ENCODE measurements at places on chromosomes 1 and 21. TPM values are rescaled to one million over a fixed set of nuclear protein-coding genes. Genes with fewer than 3 reads are reported as not detected.

HJV gene
- not detected for polyA plus RNA-seq

HSD11B1 gene
- not detected for polyA plus RNA-seq

RNU1-3 gene
- polyA plus RNA-seq: not detected

CA6 gene
- not detected for polyA plus RNA-seq

OR2G6 gene
- not detected for polyA plus RNA-seq

STIL gene
- 1.3 TPM for polyA plus RNA-seq

OVAAL gene
- not detected for polyA plus RNA-seq

- H3K4me1 ChIP-seq: peaks cover 19% of the 10 kb centered on the region
- no peak overlapping the region for H3K27ac ChIP-seq
- no peak overlapping the region for H3K4me3 ChIP-seq
- DNase-seq: peak; percentile 66
- H3K36me3 ChIP-seq: no peaks in the 10 kb centered on the region
Measured at GRCh38 chr1:94734963-94735901, 84.9 kb upstream of the SLC44A3 start.

GRCh38 chr1:90837420-90837819, 120.3 kb upstream of the BARHL2 start:
- no peaks in the 10 kb centered on the region for H3K36me3 ChIP-seq
- no peak overlapping the region for H3K4me3 ChIP-seq
- no peak overlapping the region for H3K27ac ChIP-seq
- H3K27me3 ChIP-seq: peaks cover 53% of the 10 kb centered on the region

DNA sequence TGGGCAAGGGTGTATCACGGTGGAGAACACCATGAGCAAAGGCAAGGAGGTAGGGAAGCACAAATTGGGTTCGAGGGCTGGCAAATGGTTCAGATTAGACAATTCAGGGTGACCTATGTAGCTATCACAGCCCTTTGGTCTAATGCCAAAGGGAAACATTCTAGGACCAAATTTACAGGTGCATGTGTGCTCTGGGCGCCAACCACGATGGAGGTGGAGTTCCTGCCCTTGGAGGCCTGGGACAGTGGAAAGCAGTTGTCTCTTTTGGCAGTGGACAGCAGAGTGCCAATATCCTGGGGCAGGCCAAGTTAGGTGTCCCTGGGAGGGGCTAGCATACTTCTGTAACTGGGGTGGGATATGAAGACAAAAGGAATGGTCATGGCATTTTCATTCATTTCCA, 40.1 kb downstream of the IGFN1 start:
- H3K36me3 ChIP-seq: no peaks in the 10 kb centered on the region
- H3K4me1 ChIP-seq: no peaks in the 10 kb centered on the region
- no peak overlapping the region for H3K4me3 ChIP-seq
- H3K27me3 ChIP-seq: no peaks in the 10 kb centered on the region
- DNase-seq: no peak
- no peak overlapping the region for H3K27ac ChIP-seq

DNA sequence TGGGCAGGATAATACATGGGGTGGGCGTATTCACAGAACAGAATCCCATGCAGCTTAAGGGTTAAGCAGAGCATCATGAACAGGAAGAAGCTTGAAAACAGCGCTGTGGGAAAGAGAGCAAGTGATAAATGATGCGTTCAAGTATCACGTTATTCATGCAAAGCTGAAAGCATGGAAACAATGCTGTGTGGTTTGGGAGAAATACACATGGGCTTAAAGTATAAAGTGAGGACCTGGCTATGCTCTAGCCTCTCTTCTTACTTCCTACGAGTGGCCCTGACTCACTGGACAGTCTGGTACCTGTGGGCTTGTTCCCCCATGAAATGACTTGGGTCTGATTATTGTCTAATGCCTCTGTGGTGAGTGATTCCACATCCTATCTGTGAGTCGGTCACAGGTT, 25.7 kb downstream of the TMPRSS2 start:
- H3K36me3 ChIP-seq: peaks cover 79% of the 10 kb centered on the region
- H3K4me1 ChIP-seq: peaks cover 12% of the 10 kb centered on the region
- H3K27ac ChIP-seq: no peak overlapping the region
- DNase-seq: no peak
- H3K4me3 ChIP-seq: no peak overlapping the region

GRCh38 chr1:244216836-244217235, 165.8 kb downstream of the ZBTB18 start:
- H3K27me3 ChIP-seq: no peaks in the 10 kb centered on the region
- H3K27ac ChIP-seq: no peak overlapping the region
- H3K4me3 ChIP-seq: no peak overlapping the region

GRCh38 chr1:244365809-244366208, 85.9 kb downstream of the ADSS2 start:
- H3K36me3 ChIP-seq: no peaks in the 10 kb centered on the region
- no peaks in the 10 kb centered on the region for H3K27me3 ChIP-seq
- no peaks in the 10 kb centered on the region for H3K4me1 ChIP-seq
- H3K27ac ChIP-seq: no peak overlapping the region
- DNase-seq: no peak
- H3K4me3 ChIP-seq: no peak overlapping the region

DNA sequence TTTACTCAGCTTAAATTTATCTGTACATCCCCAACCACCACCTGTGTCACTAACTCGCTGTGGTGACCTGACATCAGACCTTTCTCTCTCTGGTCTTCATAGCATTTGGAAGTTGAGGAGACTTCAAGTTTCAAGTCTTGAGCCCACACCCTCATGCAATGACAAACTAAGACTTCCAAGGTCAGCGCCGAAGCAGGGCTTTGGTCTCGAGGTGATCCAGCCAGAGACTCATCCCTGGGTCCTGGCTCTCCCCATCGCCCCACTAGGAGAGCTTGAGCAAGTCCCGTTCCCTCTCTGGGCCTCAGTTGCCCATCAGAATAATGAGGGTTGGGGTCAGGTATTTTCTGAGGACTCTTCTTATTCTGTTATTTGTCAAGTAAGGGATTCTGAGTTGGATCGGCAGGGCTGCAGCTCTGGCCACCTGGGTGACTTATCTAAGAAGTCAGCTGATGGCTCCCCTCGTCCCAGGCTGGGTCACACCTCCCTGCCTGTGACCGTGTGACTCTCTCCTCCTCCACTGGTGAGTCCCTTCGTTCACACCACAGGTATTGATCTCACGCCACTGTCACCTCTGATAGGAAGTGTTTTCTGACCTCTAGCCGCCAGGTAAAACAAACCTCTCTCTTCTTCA, 143.7 kb upstream of the RUNX3 start:
- no peak overlapping the region for H3K27ac ChIP-seq
- H3K36me3 ChIP-seq: no peaks in the 10 kb centered on the region
- no peak overlapping the region for H3K4me3 ChIP-seq

- H3K36me3 ChIP-seq: no peaks in the 10 kb centered on the region
- H3K27me3 ChIP-seq: no peaks in the 10 kb centered on the region
- H3K4me1 ChIP-seq: no peaks in the 10 kb centered on the region
- no peak overlapping the region for H3K27ac ChIP-seq
Measured at GRCh38 chr1:241579434-241579833, 47.3 kb downstream of the KMO start.

- no peak for DNase-seq
- no peak overlapping the region for H3K4me3 ChIP-seq
- H3K27me3 ChIP-seq: no peaks in the 10 kb centered on the region
- no peaks in the 10 kb centered on the region for H3K36me3 ChIP-seq
- H3K27ac ChIP-seq: no peak overlapping the region
- no peaks in the 10 kb centered on the region for H3K4me1 ChIP-seq
Measured at GRCh38 chr21:31634993-31635392, 24.5 kb upstream of the SOD1 start.

DNA sequence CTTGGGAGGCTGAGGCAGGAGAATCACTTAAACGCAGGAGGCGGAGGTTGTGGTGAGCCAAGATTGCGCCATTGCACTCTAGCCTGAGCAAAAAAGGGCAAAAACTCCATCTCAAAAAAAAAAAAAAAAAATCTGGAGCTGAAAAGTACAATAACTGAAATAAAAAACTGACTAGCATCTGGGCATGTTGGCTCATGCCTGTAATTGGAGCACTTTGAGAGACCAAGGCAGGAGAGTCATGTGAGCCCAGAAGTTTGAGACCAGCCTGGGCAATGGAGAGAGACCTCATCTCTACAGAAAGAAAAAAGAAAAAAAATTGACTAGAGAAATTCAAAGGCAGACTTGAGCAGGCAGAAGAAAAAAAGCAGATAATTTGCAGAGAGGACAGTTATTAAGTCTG, 18.1 kb downstream of the CLDN19 start:
- no peaks in the 10 kb centered on the region for H3K36me3 ChIP-seq
- no peak for DNase-seq
- no peaks in the 10 kb centered on the region for H3K4me1 ChIP-seq
- H3K27ac ChIP-seq: no peak overlapping the region

- no peaks in the 10 kb centered on the region for H3K4me1 ChIP-seq
- no peak for DNase-seq
- H3K36me3 ChIP-seq: no peaks in the 10 kb centered on the region
Measured at GRCh38 chr1:10444795-10445397, 4.9 kb upstream of the CORT start.

- no peaks in the 10 kb centered on the region for H3K4me1 ChIP-seq
- no peak for DNase-seq
- peaks cover 3% of the 10 kb centered on the region for H3K36me3 ChIP-seq
- no peak overlapping the region for H3K27ac ChIP-seq
Measured at GRCh38 chr1:62245201-62245600, 50.6 kb downstream of the L1TD1 start.

GRCh38 chr1:16076031-16076864, 2.8 kb upstream of the FAM131C start:
- H3K27me3 ChIP-seq: no peaks in the 10 kb centered on the region
- peak overlapping the region; percentile 23 for H3K27ac ChIP-seq
- no peak overlapping the region for H3K4me3 ChIP-seq
- H3K36me3 ChIP-seq: no peaks in the 10 kb centered on the region

GRCh38 chr1:92485381-92486250, 1.1 kb downstream of the GFI1 start:
- peaks cover 86% of the 10 kb centered on the region for H3K27me3 ChIP-seq
- H3K27ac ChIP-seq: peak overlapping the region; percentile 87
- H3K4me1 ChIP-seq: peaks cover 50% of the 10 kb centered on the region
- DNase-seq: peak; percentile 51

DNA sequence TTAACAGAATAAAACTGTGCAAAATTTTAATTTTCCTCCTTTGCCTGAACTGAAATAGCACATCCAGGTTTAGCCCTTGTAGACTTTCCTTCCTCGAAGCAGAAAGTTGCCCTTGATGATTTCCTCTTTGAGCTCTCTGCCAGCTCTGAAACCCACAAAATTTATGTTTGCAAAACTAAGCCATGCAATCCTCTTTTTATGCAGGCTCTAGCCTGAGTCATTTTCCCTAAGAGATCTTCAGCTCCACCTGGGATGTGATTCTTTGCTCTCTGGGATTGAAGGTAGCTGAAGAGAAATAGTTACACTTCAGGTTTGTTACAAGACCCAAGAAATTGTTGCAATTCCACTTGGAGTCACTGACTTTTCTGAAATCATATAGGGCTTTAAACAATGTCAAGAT, 1.4 kb upstream of the F3 start:
- no peak overlapping the region for H3K27ac ChIP-seq
- DNase-seq: no peak
- no peaks in the 10 kb centered on the region for H3K27me3 ChIP-seq
- H3K36me3 ChIP-seq: no peaks in the 10 kb centered on the region
- H3K4me3 ChIP-seq: no peak overlapping the region

DNA sequence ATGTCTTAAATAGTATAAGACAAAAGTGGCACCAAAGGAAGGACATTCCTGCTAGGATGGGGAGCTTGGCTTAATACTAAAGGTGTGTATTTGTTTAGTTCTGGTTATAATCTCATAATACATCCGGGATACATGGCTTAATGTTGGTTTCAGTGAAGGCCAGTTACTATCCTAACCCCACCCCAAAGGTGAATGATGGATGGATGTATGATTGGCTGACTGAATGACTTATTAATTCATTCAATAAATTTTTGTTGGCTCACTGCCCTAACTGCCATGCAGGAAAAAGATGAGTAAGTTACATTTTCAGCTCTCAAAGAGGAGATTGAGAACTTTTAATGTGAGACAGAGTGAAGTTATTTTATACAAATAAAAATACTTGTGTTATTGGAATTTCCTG, 52.2 kb downstream of the PHACTR4 start:
- H3K36me3 ChIP-seq: peaks cover 32% of the 10 kb centered on the region
- H3K4me1 ChIP-seq: no peaks in the 10 kb centered on the region
- no peak overlapping the region for H3K27ac ChIP-seq

DNA sequence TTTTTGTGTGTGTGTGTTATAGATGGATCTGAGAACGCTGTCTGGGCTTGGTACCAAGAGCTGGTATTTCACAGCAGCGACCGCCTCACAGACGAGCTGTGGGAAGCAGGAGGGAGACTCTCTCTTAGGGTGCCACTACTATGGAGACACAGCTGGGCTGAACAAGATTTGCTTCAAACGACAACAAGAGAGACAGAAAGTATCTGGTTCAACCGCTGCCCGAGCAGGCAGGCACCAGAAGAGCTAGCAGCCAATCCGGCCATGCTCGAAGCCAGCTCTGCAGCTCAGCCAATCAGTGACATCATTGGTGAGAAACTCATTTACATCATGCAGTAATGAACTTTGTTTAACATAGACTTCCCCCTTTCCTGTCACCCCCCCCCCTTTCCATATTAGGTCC, 341.3 kb downstream of the USP25 start:
- H3K27me3 ChIP-seq: no peaks in the 10 kb centered on the region
- no peaks in the 10 kb centered on the region for H3K36me3 ChIP-seq
- H3K4me3 ChIP-seq: no peak overlapping the region
- no peak for DNase-seq

GRCh38 chr1:8116894-8117264, 90.8 kb upstream of the ERRFI1 start:
- peak overlapping the region; percentile 29 for H3K27ac ChIP-seq
- no peaks in the 10 kb centered on the region for H3K27me3 ChIP-seq
- peaks cover 26% of the 10 kb centered on the region for H3K4me1 ChIP-seq
- H3K36me3 ChIP-seq: peaks cover 2% of the 10 kb centered on the region
- H3K4me3 ChIP-seq: no peak overlapping the region

DNA sequence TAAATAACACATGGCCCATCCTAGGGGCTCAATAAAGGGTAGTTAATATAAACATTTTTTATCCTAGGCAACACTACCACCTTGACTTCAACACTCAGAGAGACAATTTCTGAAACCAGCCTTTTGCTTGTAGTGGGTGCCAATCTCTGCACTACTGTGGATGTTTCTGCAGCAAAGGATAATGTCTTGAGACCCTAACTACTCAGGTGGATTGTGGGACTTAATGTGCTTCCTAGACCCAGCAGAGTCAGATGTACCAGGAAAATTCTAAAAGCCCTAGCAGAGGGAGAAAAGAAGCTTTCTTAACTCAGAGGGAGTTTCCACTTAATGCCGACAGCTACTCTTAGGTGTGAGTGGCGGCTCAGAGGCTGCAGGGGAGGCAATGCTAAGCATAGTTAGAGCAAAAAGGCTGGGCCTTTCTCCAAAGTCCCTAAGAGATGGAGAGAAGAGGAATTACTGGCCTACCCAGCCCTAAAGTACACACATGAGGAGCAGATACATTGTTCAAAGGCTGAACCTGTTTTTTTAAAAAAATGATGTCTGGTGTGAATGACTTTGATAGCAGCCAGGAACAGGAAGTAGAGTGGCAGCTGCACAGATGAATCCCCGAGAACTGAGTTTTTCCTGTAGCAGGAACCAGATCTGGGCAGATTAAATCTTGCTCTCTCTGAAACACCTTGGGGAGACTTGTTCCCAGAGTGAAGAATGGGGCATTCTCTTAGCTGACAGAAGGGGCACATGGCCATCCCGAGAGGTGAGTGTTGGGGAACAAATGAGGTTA, 33.5 kb upstream of the ABCD3 start:
- peak overlapping the region; percentile 83 for H3K27ac ChIP-seq
- H3K27me3 ChIP-seq: no peaks in the 10 kb centered on the region
- H3K4me1 ChIP-seq: peaks cover 34% of the 10 kb centered on the region
- no peaks in the 10 kb centered on the region for H3K36me3 ChIP-seq
- no peak overlapping the region for H3K4me3 ChIP-seq

GRCh38 chr21:40622531-40622930, 224.4 kb downstream of the DSCAM start:
- no peak overlapping the region for H3K27ac ChIP-seq
- no peaks in the 10 kb centered on the region for H3K27me3 ChIP-seq
- no peaks in the 10 kb centered on the region for H3K36me3 ChIP-seq
- no peak for DNase-seq
- H3K4me3 ChIP-seq: no peak overlapping the region
